Stimulated activated CD8-positive, alpha-beta memory T cell treated with anti-CD3 and anti-CD28 coated beads, Interleukin-4, amount 100 ng/mL, for 1 hour (primary cell): ENCODE measurements at places on chromosomes 16 and 17.

DNA sequence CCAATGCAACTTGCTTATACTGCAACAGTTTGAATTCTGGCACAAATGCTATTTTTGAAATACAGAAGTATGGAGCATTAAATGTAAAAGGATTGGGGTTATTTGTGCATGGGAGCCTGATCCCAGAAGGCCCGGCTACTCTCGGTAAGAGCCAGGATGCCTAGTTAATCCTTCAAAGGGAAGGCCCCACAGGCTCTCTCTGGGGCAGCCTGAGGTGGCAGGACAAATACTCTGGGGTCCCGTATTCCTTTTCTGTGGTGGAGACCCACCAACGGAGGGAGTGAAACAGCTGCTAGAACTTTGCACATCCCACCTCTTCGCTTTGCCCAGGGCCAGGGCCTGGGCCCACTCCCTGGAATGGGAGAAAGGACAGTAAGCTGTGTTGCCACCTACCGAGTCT, 30.4 kb downstream of the ERN1 start:
- DNase-seq, result no peak

GRCh38 chr17:45341533-45342158, 24.8 kb upstream of the MAP3K14 start:
- no peak for DNase-seq

GRCh38 chr16:68186877-68187276, 49.0 kb downstream of the ESRP2 start:
- no peak for DNase-seq

GRCh38 chr16:70745536-70746025, 55.4 kb downstream of the VAC14 start:
- DNase-seq, result no peak

DNA sequence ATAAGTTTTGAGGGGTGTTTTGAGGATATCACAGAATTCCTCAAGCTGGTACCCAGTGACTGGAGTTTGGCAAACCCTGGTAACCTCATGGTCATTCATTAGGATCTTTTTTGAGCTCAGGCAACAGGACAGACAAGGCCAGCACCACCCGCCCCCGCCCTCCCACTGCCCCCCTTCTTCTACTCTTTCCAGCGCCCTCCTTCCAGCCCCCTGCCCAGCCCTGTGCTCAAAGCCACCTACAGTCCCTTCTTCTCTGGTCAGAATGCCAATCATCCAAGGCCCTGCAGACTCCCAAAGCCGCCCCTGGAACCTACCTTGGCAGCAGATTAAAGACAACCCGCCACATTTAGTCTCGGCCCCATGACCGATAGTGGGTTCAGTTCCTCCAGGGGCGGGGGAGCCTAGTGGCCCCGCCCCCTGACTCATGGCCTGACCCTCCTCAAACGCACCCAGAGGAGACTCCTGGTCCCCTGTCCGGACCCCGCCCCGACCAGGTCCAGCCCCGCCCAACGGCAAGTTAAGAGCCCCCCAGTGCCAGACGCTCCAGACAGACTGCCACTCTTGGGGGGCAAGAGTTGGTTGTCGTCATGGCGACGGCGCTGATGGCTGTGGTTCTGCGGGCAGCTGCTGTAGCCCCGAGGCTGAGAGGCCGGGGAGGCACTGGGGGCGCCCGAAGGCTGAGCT, at the start of gene NAGS:
NAGS (plus strand) TSS at position 546 of the 684 bp plus-strand sequence; CDS start at position 588, 42 bp downstream.
- DNase-seq, result no peak

GRCh38 chr17:40664582-40665333, at the start of gene KRT222:
KRT222 (minus strand) TSS chr17:40665177; CDS start chr17:40665099, 78 bp downstream.
- no peak for DNase-seq

GRCh38 chr17:46868689-46869187, 17.4 kb downstream of the WNT9B start:
- no peak for DNase-seq

DNA sequence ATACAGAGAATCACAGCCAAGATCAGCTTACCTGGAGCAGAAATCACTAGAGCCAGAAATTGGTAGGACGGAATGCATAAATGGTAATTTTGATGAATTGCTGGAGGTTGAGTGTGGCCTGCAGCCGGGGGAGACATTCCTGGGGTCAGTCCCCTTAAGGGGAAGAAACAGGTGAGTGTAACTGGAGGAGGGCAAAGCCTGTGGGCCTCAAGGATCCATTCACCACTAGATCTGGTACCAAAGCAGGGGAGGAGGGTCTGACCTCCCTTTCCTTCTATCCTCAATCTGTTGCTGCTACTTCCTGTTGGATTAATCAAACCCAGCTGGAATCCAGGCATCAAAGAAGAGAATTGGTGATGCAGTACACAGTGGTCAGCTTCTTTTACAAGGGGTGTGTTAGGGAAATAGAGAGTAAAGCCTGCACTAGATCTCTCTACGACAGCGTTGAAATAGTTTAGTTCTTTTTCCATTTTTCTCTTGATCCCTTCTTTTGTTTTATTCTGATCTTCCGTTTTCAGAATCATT, 8.6 kb upstream of the ABCA9 start:
- no peak for DNase-seq

GRCh38 chr16:62342216-62342615, 306.0 kb upstream of the CDH8 start:
- no peak for DNase-seq

DNA sequence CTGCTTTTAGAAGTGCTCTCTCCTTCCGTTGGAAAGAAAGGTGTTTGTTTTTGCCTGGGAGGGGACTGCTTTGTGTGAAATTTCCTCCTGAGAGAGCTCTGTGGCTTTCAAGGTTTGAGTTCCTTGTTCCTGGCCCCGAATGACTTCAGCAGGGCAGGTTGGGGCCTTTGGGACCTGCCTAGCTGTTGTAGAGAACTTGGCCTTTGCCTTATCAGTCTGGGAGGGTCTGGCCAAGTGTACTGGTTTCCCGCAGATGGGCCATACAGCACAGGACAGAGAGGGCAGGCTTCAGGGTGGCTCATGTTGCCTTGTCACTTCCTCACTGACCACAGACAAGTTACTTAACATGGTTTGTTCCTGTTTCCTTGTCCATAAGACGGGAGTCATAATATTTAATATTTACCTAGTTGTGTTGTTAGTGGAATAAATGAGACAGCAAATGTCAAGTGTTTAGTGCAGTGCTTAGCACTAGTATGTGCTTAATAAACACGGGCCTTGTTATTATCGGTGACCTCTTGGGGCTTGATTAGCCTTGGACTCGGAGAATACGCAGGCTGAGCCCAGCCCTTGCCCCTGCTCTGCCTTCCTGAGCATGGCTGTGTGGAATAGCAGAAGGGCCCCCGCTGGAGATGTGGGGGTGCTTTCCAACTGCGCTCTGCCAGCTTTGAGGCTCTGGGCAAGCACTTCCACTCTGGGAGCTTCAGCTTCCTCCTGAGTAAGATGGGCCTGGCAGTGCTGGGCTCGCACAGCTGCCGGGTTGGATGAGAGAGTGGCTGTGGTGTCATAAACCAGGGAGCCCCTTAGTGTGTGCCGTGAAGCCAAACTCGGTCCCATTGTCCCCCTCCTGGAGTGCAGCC, 6.6 kb downstream of the PRSS8 start:
- DNase-seq, result no peak

DNA sequence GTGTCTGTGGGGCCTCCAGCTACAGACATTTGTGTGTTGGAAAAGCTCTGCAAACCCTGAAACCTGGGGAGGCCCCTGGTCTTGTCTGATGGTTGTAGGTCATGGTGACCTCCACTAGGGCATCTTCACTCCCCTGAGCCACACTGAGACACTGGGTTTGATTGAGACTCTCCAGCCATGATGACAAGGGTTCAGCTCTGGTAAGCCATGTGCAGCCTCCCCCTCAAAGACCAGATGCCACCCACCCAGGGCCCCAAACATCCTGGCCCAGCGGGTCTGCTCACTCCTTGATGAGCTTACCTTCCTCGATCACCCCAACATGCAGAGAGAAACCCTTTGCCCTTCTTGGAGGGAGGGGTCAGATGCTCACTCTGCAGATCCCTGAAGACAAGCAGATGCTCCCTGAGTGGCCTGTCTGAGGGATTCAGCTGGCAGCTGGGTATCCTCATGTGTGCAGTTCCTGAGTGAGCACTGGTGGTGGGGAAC, 101.6 kb downstream of the METRNL start:
- DNase-seq, result no peak

- no peak for DNase-seq
Measured at GRCh38 chr17:37714897-37715296, 30.0 kb downstream of the HNF1B start.

DNA sequence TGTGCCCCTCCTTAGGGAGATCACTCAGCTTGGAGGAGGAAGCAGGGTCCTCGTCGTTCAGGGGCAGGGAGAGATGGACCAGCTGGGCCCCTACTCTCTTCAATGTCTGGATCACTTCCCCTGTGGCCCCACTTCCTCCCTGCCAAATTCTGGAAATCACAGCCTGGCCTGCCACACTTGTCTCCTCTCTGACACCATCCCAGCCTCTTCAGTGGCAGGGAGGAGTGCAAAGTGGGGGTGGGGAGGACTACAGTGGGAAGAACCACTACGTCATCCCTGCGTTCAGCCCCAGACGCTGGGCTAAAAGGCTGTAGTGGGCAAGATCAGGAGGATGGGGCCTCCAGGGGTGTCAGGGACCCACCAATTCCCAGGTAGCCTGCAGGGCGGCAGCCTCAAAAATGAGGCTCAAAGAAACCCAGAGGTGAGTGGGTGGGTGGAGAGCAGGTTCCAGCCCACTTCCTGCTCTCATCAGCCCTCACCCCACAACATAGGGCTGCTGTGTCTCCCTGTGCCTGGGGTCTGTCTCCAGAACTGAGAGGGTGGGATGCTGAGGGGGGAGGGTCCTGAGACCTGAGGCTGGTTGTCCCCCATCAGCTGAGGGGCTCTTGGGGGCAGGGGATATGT, 25.0 kb upstream of the TAC4 start:
- DNase-seq, result no peak

GRCh38 chr17:81277946-81278693, 17.0 kb downstream of the SLC38A10 start:
- DNase-seq, result no peak

DNA sequence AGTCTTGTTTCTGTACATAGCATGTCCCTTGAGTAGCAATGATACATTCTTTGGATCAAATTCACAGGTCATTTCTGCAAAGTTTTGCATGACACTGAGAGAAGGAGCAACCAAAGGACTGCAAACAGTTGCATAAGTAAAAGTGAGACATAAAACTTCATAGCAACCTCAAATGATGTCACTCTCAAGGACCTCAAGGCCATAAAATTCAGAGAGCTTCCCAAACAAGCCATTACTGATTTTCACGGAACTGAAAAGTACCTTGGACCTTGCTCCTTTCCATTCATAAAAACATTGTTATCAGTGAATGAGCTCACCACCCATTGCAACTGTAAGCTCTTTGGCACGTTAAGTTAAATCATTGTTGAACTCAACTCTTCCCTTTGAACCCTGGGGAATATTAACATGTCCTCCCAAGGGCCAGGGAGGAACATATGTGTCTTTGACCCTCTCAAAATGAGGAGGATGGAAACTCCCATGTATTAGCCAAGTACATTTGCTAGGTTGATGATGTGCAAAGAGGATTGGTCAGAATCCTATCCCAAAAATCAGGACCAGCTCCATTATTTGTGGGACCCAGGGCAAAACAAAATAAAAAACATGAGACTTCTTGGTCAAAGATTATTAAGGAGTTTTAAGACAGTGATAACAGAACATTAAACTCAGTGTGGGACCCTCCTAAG, 275.0 kb upstream of the DYNLRB2 start:
- no peak for DNase-seq

DNA sequence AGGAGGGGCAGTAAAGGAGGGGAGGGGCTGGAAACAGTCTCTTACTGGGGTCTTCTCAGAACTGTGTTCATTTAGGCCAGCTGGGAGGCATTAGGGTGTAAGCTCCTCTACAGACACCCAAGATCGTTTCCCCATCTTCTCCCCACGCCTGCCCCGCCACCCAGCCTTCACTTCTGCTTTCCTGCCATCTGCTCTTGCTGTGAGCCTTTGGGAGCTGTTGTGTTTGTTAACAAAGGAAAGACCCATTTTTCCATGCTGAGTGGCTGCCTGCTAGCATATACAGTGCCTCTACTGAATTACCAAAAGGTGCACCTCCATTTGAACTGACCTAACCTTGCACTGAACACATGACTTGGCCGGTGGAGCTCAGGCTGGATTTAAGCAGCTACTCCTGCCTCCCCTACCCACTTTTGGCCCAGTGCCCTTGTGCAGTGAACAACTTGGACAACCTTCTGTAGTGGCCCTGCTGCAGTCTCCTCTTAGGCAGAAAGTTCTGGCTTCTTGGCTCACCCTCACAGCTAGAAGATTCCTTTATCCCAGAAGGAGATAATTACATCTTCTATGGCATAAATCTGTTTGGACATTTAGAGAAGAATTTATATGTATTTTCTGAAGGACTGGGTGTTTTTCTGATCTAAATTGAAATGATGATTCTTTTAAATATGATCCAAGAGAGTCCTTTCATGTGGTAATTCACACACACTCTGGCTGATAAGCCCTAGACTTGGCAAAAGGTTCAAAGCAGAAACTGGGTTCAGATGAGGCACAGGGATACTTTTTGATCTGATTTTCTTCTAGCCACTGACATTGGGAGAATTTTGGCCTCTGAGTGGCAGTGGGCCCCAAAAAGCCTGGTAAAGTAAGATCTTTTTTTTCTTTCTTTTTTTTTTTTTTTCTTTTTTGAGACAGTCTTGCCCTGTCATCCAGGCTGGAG, 81.9 kb upstream of the HNF1B start:
- DNase-seq, result no peak

DNA sequence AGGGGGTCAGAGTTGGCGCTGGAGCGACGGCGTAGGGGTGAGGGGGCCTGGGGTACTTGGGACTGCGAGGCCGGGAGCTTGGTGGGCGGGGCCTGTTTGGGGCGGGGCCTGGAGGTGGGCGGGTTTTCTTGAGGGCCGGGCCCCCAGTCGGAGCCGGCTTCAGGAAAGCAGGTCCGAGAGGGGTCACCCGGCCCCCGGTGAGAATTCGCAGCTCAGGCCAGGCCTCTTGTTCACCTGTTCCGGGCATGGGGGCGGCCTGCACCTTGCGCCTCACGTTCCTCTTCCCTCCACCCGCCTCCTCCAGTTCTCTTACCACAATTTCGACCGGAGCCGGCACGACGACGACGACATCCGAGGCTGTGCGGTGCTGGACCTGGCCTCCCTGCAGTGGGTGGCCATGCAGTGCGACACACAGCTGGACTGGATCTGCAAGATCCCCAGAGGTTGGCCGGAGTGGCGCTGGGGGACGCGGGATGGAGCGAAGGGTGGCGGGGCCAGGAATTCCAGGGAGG, 52.5 kb downstream of the MRC2 start:
- DNase-seq, result no peak

- no peak for DNase-seq
Measured at GRCh38 chr16:86405319-86405718, 105.0 kb upstream of the FOXF1 start.

- no peak for DNase-seq
Measured at GRCh38 chr17:32445074-32445415, 735 bp downstream of the PSMD11 start.

DNA sequence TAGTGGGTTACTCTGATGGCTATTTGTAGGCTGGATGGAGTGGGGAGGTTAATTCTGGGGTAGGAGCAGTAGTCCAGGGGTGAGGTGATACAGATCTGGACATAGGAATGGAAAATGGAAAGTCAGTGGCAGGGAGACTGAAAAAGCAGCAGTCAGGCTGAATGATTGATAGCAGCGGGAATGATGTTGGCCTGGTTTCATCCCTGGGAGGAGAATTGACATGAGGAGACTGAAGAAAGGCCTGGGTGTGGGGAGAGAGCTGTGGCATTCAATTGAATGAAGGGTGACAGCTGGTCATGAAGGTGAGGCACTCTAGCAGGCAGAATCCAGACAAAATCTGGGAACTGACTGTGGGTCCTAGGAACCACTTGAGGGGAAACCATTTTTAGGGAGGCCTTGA, 34.7 kb upstream of the CLEC18A start:
- DNase-seq, result no peak
